ENCODE measurements at places on chromosomes 2 and 18.

GRCh38 chr2:141137122-141137693 lies 993.6 kb downstream of the LRP1B start:
- DNase-seq: no peak

DNA sequence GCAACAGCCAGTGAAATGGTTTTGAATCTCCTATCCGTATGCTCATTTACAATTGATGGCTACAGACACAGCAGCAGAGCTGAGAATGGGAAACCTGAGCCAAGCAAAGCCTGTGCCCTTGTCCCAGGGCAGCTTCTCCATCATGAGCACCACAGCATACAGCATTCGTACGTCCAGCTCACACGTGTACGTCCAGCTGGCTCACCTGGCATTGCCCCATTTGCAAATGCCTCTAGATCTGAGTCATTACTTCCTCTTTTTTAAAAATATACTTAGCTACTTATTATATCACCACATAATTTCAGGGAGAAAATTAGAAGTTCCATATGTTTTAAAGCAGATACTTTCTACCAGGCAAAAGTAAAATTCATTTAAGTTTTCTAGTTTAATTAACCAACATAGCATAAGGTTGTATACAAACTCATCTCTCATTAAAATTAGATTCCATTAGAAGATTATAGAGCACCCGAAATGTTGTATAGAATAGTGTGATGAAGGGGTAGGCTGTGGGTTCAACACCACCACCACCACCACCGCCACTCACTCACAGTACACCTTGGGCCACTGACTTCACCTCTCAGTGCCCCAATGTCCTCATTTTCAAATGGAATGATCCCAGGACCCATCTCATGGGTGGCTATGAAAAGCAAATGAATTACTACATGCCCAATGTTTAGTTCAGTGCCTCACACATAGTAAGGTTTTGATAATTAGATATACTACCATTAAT lies 31.4 kb upstream of the TMEM177 start:
- DNase-seq: no peak

- DNase-seq: no peak
Observed at GRCh38 chr2:130252880-130253645, 54.8 kb upstream of the TUBA3E start.

DNA sequence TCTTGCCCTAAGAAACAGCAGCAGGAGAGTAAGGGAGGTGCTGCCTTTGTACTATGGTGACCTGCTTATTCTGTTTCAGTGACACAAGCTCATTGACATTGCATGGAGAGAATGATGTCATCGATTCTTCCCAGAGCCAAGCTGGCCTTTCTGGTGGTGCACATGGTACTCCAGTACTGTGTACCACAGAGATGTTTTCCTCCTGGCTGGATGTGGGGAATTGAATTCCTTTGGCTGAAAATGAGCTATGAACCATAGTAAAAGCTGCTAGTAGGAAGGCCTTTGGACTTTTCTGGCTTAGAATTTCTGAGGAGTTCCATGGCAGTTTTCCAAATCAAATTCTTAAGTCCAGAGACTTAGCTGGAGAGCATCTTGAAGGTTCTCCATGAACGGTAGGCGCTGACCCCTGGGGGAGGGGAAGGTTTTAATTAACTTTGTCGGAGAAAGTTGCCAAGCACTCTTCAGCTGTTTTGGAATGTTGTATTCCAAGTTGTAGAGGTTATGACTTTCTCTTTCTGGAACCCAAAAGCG lies 17.1 kb upstream of the B3GNT2 start:
- DNase-seq: peak; percentile 69

GRCh38 chr2:213227458-213227857 lies 56.8 kb upstream of the SPAG16 start:
- no peak for DNase-seq

DNA sequence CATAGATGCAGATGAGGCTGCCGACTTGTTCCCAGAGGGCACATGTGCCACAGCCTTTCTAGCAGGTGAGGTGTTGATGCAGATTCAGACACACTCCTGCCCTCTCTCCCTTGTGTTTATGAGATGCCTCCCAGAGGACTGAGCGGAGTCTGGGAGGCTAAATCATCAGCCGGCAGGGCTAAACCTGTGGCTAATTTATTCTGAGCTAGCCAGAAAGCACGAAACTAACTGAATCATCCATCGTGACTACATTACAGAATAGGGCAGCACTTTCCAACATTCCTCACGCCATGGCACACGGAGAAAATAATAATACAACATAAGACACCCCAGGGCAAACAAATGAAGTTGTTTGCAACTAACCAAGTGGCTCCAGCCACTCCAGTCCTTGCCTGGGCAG lies 101.7 kb upstream of the FZD7 start:
- no peak for DNase-seq

- no peak for DNase-seq
Observed at GRCh38 chr2:165373278-165374010, 96.1 kb upstream of the CSRNP3 start.

DNA sequence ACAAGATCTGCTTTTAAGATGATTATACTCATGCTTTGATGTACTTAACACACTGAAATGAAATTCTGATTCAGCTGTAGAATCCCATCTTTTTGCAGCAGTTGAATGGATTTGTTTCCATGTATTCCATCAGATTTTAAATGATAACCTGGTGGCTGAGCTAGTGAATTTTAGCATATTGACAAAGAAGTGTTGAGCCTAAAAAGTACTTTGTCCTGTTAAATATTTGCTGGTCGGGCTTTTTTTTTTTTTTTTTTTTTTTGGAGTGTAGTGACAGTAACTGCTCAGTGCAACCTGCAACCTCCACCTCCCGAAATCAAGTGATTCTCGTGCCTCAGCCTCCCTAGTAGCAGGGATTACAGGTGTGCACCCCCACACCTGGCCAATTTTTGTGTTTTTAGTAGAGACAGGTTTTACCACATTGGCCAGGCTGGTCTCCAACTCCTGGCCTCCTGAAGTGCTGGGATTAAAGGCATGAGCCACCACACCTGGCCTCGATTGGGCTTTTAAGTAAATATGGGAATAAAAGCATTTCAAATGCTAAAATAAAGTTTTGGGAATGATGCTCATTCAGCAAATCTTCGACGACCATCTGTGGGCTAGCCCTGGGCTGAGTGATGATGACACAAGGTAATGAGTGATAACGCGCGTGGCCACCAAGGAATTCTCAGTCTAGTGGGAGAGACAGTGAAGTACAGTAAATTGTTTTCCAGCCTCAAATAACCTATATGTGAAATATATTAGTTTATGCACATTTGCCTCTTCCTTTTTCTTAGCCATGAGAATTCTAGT lies 2.2 kb downstream of the ELP2 start:
- no peak for DNase-seq

GRCh38 chr2:56185582-56186046 lies 1.8 kb downstream of the CCDC85A start:
- DNase-seq: peak; percentile 60

DNA sequence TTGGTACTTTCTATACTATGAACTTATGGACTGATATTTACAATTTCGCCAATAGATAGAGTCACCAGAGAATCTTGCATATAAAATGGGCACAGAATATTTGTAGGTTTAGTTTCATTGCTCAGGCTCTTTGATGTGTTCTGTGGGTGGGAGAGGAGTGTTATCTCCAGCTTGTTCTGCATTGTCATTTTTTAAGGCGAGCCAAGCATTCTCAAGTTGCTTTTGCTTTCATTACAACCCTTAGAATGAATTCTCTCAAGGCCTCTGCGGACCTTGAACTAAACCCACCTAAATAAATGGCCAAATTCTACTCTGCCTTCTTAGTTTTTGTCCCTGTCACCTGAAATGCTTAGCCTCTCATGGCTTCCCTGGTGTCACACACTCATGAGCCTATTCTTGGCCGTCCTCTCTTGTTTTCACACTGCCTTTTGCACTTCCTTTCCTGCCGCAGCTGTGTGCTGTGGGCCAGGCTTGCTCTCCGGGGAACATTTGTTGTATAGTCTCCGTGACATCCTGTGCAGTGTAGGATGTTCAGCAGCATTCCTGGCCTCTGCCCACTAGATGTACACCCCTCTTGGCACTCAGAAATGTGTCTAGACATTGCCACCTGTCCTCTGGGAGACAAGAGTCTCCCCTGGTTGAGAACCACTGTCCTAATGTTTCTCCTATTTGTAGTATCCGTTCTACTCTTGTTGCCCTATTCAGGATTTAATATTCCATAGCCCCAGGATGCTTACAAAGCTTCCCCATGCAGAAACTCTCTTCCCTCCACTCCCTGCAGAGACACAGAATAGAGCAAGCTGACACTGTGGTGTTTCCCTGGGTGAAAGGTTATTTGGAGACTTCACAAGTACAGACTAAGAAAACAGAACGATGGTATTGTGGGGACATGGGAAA lies 255.6 kb downstream of the PTPRM start:
- DNase-seq: peak; percentile 49

DNA sequence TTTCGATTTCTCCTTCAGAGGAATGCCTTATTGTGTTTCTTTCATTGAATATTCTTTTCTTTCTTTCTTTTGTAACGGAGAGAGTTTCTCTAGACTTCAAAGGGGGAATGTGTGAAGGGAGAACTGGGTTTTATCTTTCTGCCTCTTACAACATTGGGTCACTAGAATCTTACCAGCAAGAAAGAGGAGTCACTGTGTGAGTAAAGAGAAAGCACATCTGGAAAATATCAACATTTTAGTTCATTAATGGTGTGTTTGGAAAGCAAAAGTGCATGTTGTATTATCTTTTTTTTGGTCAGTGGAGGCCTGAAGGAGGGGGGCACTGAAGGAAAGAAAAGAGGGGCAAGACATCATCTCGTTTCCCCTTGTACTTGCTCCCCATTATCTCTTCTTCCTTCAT lies 86.6 kb upstream of the THOC1 start:
- no peak for DNase-seq
